Muscle of back (tissue), 13 donors: ENCODE measurements at places on chromosomes 6 and 20. TPM values are rescaled to one million over a fixed set of nuclear protein-coding genes. Genes with fewer than 3 reads are reported as not detected.

GRCh38 chr6:39926668-39927067 lies 7.6 kb downstream of the MOCS1 start:
- DNase-seq = no peak

- DNase-seq = no peak
These were observed 34.5 kb upstream of the MRGBP start for GRCh38 chr20:62761759-62762131.

- no peak for DNase-seq
These were observed 83.0 kb downstream of the PHF20 start for GRCh38 chr20:35854713-35855348.

The DPPA5 gene
- not detected for polyA plus RNA-seq

GRCh38 chr20:57815405-57815804 lies 105.6 kb upstream of the PMEPA1 start:
- DNase-seq = no peak

DNA sequence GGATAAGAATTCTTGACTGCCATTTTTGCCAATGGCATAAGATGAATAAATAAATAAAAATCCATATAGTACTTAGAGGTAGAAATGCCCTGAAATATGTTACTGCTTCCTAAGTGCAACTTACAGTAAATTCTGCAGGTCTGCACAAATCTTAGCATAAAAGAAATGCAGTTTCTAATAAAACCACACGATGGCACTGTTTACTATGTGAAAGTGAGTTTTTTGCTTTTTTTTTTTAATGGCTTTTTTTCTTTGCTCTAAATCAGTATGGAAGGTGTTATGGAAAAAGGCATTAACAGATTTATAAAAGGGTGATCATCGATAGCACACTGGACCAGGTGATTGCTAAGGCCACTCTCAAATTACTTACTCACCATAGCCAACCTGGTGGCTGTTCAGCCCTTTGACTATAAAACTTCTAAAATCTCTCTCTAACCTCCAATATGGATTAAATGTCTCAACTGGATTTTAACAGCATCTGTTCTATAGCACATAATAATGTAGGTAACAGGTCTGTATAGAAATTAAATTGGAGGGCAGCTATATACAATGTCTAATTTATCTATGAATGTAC lies 45.8 kb downstream of the AHI1 start:
- DNase-seq = peak; percentile 39
